ENCODE measurements at places on chromosomes 5 and 9.

GRCh38 chr5:123754908-123755307 lies 242.9 kb downstream of the CSNK1G3 start:
- DNase-seq: no peak

DNA sequence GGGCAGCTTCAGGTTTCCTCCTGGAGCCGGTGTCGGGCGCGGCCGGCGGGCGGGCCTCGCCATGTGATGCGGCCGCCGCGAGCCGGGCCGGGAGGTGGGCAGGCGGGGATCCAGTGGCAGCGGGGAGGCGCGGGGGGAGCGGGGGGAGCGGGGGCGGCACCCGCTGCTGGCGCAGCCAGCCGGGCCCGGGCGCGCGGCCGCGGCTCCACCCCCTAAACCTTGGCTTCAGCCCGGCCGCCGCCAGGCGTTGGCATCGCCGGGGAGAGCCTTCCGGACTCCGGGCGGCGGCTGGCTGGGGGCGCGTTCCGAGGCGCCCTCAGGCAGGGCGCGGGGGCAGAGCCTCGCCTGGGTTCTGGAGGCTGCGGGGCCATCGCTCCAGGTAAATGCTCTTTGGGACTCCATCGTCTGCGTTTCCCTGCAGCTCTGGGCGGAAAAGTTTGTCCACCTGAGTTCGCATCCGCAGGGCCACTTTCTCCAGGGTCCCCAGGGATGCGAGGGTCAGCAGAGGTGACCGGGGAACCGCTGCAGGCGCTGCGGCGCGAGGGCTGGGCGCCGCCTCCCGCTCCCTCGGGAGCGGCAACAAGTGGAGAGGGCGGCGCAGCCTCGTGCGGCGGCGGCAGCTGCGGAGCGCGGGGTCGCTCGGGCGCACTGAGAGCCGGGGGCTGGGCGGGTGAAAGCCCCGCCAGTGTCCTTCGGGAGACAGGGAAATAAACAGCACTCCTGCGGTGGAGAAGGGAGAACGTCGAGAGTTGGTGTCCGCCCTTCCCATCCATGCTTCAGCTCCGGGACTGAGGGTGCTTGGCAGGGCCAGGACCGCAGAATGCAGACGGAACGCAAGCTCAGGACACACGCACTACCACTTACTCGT lies at the start of gene ARHGEF28:
TSS of gene ARHGEF28 (plus strand) at position 253 of the 868 bp plus-strand sequence. CDS start 58,656 bp downstream, outside the sequence.
- DNase-seq: no peak

DNA sequence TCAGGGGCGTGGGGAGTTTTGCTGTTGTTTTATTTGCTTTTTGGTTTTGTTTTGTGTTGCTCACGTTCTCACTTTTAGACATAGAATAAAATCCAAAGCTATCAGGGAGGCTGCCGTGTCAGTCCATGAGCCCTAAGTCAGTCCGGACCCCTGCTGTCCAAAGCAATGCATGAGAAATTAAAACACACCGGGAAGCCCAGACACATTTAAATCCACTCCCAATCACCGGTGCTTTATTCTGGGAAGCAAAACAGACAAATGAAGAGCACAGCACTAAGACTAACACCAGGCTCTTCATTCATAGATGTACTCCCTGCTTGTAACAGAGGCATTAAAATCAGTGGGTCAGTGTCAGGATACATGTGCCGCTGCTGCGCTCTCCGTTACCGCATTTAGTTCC lies 180.9 kb downstream of the IRX2 start:
- DNase-seq: no peak

GRCh38 chr9:93364734-93365426 lies 86.6 kb upstream of the FAM120A start:
- DNase-seq: no peak

GRCh38 chr9:126423142-126423915 lies 96.7 kb downstream of the MVB12B start:
- no peak for DNase-seq

DNA sequence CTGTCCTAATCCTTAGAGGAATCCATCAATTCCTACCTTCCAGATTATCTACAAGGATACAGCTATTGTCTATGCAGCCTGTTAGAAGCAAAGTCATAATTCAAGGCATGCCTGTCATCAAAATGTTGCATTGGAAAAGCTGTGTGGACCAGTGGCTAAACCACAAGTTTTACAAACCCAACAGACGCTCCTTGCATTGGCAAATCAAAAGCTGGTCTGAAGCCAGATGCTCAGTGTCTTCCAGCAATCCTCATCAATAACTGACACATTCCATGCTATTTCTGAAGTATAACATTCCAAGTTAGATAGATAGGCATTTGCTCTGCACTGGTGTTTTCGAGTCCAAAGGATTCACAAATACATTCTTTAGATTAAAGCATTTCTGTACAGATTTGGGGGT lies 213.6 kb downstream of the EBF1 start:
- no peak for DNase-seq

Data from Kasumi-1 (cell line).